Stimulated activated CD8-positive, alpha-beta memory T cell treated with anti-CD3 and anti-CD28 coated beads, Interleukin-2, amount 100 ng/mL, for 48 hours (primary cell): ENCODE measurements at places on chromosomes 3 and 15.

- no peak for DNase-seq
These were observed 7.9 kb upstream of the ANPEP start for GRCh38 chr15:89822611-89822950.

DNA sequence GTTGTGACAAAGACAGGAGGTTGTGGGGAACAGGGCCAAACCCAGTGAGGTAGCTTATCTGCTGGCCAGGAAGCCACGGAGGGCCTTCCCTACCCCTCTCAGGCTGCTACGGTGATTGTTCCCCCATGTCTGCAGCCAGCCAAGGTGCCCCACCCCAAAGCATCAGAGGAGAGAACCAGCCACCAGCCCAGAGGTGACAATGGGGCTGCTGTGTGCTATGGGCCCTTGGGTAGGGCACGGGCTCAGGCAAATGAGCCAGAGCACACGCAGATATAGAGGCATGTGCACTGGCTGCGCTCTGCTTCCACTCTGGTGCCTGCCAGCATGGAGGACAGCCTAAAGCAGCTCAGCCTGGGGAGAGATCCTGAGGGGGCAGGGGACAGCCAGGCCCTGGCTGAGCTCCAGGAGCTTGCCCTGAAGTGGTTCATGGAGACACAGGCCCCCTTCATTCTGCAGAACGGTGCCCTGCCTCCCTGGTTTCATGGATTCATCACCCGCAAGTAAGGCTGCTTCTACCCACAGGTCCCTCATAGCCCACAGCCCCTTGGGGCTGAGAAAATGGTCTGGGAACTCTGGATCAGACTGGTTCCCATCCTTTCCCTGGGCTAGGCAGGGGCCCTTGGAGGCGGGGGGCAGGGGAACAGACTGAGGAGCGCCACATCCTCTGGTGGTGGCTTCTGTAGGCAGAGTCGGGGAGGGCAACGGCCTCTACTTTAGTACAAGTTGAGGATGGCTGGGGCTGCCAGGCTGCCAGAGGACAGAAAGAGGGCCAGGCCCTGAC is at the start of gene SH2D7:
Gene SH2D7 (plus strand): TSS at position 301 of the 781 bp plus-strand sequence. CDS start 24 bp downstream, at position 325.
- DNase-seq: no peak

- DNase-seq: no peak
These were observed 85.2 kb upstream of the ANKRD34C start for GRCh38 chr15:79197285-79197684.

- no peak for DNase-seq
These were observed 41.9 kb downstream of the NOX5 start for GRCh38 chr15:69056365-69056764.

- DNase-seq: no peak
These were observed 504.4 kb downstream of the ROBO1 start for GRCh38 chr3:79263423-79263822.

DNA sequence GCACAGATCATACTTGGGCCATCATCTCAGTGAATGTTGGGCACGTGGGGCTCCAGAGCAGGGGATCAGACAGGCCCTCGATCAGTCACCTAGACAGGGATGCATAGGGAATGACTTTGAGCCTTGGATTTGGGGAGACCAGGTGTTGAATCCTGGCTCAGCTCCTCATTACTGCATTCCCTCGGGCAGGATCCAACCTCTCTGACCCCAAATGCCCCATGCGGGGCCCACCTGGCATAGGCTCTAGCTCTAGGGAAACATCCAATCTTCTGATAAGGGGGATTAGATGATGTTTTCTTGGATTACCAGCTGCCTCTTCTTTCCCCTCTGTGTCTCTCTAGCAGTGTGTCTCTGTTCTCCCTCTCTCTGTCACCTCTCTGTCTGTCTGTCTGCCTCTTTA is 22.7 kb downstream of the LOXL1 start:
- no peak for DNase-seq

- no peak for DNase-seq
These were observed 10.9 kb downstream of the SMAD3 start for GRCh38 chr15:67076147-67076843.

- DNase-seq: no peak
These were observed 269.4 kb downstream of the UACA start for GRCh38 chr15:70493787-70494516.

DNA sequence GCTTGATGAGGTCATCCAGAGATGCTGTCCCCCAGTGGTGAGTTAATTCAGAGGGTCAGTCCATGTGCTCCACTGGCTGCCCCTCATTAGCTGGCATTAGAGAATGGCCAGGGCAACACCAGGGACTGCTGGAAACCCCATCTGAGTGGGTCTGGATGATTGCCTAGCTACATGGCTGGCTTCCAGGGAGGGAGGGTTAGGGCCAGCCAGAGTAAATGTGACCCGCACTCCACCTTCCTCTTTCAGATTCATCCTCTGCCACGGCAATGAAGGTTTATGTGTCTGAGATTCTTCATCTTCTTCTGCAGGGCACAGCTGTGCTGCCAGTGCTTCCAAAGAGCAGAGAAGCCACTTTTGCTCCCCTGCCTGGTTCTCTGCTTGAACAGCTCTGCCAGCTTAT is 391.9 kb downstream of the OCA2 start:
- no peak for DNase-seq

DNA sequence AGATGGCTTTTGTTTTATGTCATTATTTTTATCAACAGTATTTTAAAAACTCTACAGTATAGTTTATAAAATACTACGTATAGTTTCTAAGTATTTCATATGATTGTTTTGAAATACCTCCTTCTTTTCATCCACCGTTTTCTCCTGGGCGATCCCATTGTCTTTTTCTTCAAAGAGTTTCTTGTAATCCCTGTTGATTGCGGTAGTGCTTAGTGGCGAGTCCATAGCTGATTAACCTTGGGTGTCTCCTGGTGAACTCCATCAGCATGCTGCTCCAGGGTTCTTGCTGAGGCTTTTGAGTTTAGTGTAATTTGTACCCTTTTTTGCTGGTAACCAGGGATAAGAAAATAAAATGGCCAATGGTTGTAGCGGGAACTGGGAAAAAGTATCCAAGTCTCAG is 3.6 kb downstream of the PIAS1 start:
- DNase-seq: no peak

DNA sequence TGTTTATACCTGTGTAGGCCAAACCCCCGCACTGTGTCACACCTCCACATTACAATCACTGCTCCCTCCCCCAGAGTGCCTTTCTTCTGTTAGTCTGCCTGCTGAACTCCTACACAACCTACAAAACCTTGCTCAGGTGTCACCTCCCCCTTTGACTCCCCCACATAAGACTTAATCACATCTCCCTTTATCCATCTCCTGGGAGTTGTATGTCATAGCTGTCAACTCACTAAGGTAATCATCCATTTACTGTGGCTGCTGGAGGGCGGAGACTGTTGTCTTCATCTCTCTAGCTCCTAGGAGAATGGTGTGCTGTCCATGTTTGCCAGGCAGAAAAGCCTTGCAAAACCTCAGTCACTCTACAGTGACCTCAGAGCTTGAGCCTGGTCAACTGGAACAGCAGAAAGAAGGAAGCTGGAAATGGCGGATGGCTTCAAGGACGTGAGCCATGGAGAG is 43.8 kb downstream of the ZNF710 start:
- DNase-seq: no peak
